CD4-positive, CD25-positive, alpha-beta regulatory T cell (primary cell): ENCODE measurements at places on chromosomes 7 and 10. TPM values are rescaled to one million over a fixed set of nuclear protein-coding genes. Genes with fewer than 3 reads are reported as not detected.

GRCh38 chr10:123781956-123782500, 109.6 kb downstream of the CPXM2 start:
- H3K27me3 ChIP-seq, result peaks cover 4% of the 10 kb centered on the region
- no peak for DNase-seq
- no peak overlapping the region for H3K4me3 ChIP-seq
- no peaks in the 10 kb centered on the region for H3K4me1 ChIP-seq
- no peaks in the 10 kb centered on the region for H3K36me3 ChIP-seq

ASL gene
- total RNA-seq, result 15.6 TPM

- no peaks in the 10 kb centered on the region for H3K36me3 ChIP-seq
- no peaks in the 10 kb centered on the region for H3K4me1 ChIP-seq
- H3K4me3 ChIP-seq, result no peak overlapping the region
- DNase-seq, result no peak
These were observed 141.5 kb downstream of the LRRN3 start for GRCh38 chr7:111232249-111233084.

- H3K4me1 ChIP-seq, result no peaks in the 10 kb centered on the region
- H3K36me3 ChIP-seq, result no peaks in the 10 kb centered on the region
- no peak overlapping the region for H3K4me3 ChIP-seq
- no peak for DNase-seq
- H3K27me3 ChIP-seq, result no peaks in the 10 kb centered on the region
- H3K27ac ChIP-seq, result no peak overlapping the region
These were observed 38.0 kb upstream of the CACNA2D1 start for GRCh38 chr7:82481499-82482097.

DNA sequence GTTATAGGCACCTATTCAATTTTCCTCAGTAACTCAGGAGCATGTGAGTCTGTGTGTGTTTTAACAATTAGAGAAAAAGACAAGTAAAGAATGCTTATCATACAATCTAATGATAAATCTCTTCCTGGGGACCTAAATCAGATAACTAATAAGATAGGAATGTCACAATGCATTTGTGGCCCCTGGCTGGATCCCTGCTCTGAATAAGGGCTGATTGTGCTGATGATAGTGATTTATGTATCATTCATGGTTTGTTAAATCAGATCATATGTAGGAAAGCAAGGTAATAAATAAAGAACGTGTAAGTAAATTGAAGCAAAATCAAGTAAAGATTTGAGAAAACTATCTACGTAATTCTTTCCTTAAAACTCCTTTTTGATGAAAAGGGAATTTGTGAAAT, 145.9 kb downstream of the C7orf25 start:
- H3K27me3 ChIP-seq, result no peaks in the 10 kb centered on the region
- no peaks in the 10 kb centered on the region for H3K4me1 ChIP-seq
- no peak overlapping the region for H3K27ac ChIP-seq
- H3K36me3 ChIP-seq, result no peaks in the 10 kb centered on the region

- no peak overlapping the region for H3K27ac ChIP-seq
- no peaks in the 10 kb centered on the region for H3K27me3 ChIP-seq
- no peaks in the 10 kb centered on the region for H3K36me3 ChIP-seq
These were observed 5.7 kb downstream of the HECTD2 start for GRCh38 chr10:91415816-91416215.

DNA sequence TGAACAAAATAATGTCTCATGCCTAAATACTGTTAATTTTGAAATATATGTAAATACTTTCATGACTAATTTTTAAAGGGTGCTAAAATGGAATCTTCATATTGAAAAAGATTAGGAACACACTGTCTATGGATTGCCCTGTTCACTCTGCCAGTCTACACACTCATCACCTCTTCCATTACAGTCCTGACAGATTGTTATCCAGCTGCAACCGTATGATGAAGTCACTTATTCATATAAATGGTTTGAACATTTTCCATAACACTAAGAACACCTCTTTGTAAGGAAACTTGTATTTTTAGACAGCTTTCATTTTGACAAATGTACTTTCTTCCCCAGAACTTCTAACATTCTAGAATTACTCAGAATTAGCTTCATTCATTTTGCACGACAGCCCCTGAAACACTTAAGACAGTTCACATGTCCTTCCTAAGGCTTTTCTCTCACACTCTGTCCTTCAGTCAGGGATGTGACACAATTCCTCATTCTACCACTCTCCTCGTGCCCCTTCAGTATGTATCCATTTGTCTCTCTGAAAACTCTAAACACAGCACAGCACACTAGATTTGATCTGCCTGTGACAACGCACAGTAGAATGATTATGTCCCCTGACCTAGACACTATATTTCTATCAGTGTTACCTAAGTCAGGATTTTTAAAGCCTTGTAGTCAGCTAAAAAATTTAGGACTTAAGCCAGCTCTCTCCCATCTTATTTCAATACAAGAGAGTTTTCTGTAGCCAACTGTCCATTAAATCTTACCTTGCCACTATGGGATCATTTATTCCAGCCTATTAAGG, 71.9 kb downstream of the ORC5 start:
- no peak overlapping the region for H3K27ac ChIP-seq
- peaks cover 52% of the 10 kb centered on the region for H3K36me3 ChIP-seq
- no peaks in the 10 kb centered on the region for H3K4me1 ChIP-seq

- no peak for DNase-seq
- H3K36me3 ChIP-seq, result peaks cover 94% of the 10 kb centered on the region
- H3K4me3 ChIP-seq, result no peak overlapping the region
- H3K27ac ChIP-seq, result peak overlapping the region; percentile 11
These were observed 19.4 kb downstream of the SPOCK2 start for GRCh38 chr10:72068901-72069446.

DNA sequence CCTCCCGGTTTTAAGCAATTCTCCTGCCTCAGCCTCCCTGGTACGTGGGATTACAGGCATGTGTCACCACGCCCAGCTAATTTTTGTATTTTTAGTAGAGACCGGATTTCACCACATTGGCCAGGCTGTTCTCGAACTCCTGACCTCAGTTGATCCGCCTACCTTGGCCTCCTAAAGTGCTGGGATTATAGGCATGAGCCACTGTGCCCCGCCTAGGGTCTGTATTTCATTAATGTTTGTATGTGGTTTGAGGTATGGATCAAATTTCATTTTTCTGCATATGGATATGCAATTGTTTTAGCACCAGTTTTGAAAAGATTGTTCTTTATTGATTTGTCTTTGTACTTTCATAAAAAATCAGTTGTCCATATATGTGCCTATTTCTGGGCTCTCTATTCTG, 26.0 kb downstream of the CYP26A1 start:
- no peaks in the 10 kb centered on the region for H3K4me1 ChIP-seq
- no peak overlapping the region for H3K4me3 ChIP-seq
- H3K36me3 ChIP-seq, result no peaks in the 10 kb centered on the region

- H3K36me3 ChIP-seq, result peaks cover 6% of the 10 kb centered on the region
- H3K4me3 ChIP-seq, result no peak overlapping the region
- DNase-seq, result no peak
These were observed 57.9 kb downstream of the BUB3 start for GRCh38 chr10:123212063-123212462.

DNA sequence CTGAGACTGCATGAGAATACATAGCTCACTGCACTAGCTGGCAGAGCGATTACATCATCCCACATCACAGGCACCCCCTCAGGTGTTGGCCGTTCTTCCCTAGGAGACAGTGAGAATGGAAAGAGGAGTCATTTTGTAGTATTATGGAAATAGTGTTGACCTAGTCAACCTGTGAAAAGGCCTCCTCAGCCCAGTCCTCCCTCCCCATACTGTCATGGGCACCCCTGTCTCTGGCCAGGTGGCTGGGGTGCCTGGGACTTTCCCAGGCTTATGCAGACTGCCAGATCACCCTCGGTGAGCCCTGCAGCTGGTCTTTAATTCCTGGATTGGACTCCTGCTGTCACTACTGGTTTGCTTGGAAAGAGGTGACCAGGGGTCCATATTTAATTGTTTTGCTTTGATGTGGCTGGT, 4.0 kb downstream of the INPP5A start:
- DNase-seq, result no peak
- H3K27ac ChIP-seq, result no peak overlapping the region
- no peaks in the 10 kb centered on the region for H3K27me3 ChIP-seq
- no peaks in the 10 kb centered on the region for H3K36me3 ChIP-seq
- H3K4me3 ChIP-seq, result no peak overlapping the region

GRCh38 chr7:101538596-101539459, 90.3 kb downstream of the MYL10 start:
- H3K4me3 ChIP-seq, result no peak overlapping the region
- H3K36me3 ChIP-seq, result no peaks in the 10 kb centered on the region
- H3K27me3 ChIP-seq, result no peaks in the 10 kb centered on the region
- H3K27ac ChIP-seq, result no peak overlapping the region
- no peaks in the 10 kb centered on the region for H3K4me1 ChIP-seq

- no peaks in the 10 kb centered on the region for H3K27me3 ChIP-seq
- no peaks in the 10 kb centered on the region for H3K36me3 ChIP-seq
- H3K27ac ChIP-seq, result peak overlapping the region; percentile 5
- DNase-seq, result no peak
- H3K4me3 ChIP-seq, result peak overlapping the region; percentile 7
These were observed 56.5 kb upstream of the PFKFB3 start for GRCh38 chr10:6146013-6146785.

DNA sequence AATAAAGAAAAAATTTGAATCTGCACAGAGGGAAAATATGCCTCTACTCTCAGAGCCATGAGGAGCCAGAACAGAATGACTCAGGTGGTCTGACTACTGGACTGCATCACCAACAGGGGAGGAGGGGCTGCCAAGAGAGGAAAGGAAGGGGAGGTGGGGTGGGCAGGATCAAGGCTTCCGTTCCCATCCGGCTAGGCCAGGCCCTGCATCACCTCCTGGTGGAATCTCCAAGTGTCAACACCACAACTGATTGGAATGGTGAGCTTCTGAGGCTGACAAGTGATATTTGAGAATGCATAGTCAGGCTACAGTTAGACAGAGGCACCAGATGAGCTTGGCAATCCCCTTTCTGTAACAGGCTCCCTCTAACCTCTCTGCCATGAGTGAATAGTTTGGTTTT, 10.4 kb upstream of the GPR26 start:
- H3K4me1 ChIP-seq, result no peaks in the 10 kb centered on the region
- H3K4me3 ChIP-seq, result no peak overlapping the region
- H3K27me3 ChIP-seq, result no peaks in the 10 kb centered on the region
- no peak for DNase-seq
- H3K36me3 ChIP-seq, result no peaks in the 10 kb centered on the region

MMP21 gene
- 0.59 TPM for total RNA-seq

DNAJC12 gene
- not detected for total RNA-seq

DNA sequence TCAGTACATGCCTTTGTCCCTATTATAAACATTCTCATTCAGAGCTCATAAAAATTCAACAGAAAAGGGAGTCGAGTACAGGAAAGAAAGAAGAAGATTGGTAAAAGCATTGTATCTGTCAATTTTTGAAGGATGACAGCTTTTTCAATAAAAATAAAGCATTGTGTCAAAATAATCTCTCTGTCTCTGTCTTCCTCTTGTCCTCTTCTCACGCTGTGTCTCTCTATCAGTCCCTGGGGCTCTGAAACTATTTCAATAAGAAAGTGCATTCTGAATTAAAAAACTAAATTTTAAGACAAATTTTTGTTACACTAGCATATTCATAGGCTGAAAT, 248.4 kb downstream of the TNS3 start:
- no peaks in the 10 kb centered on the region for H3K36me3 ChIP-seq
- no peak for DNase-seq
- no peak overlapping the region for H3K4me3 ChIP-seq
- no peaks in the 10 kb centered on the region for H3K4me1 ChIP-seq

DNA sequence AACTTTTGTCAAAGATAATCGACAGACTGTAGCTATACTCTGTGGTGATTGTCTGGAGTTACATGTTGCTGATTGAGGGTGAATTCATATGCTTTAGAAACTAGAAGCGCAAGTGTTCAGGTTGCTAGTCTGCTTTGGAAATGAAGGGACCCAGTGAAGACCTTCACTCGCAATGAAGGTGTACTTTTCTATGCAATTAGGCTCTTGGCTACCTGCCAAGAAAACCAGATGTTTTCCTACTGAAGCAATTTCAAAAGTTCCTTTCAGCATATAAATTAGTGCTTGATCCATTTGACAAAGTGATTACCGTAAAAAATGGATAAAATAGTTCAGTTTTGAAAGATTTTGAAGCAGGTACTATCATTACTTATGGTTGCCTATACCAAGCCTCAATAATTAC, 10.0 kb upstream of the STK31 start:
- H3K4me3 ChIP-seq, result no peak overlapping the region
- no peaks in the 10 kb centered on the region for H3K4me1 ChIP-seq
- no peaks in the 10 kb centered on the region for H3K27me3 ChIP-seq

GRCh38 chr10:34613491-34613890, 201.6 kb downstream of the PARD3 start:
- no peak overlapping the region for H3K27ac ChIP-seq
- H3K4me3 ChIP-seq, result no peak overlapping the region
- H3K36me3 ChIP-seq, result no peaks in the 10 kb centered on the region
- no peak for DNase-seq
- H3K27me3 ChIP-seq, result no peaks in the 10 kb centered on the region

MYOF gene
- total RNA-seq, result 1.0 TPM

IFIT1B gene
- not detected for total RNA-seq

ANKRD30A gene
- total RNA-seq, result not detected

- H3K4me1 ChIP-seq, result peaks cover 36% of the 10 kb centered on the region
- no peaks in the 10 kb centered on the region for H3K36me3 ChIP-seq
- no peaks in the 10 kb centered on the region for H3K27me3 ChIP-seq
- H3K27ac ChIP-seq, result no peak overlapping the region
These were observed 32.6 kb downstream of the NET1 start for GRCh38 chr10:5445006-5445405.
